Activated effector memory CD4-positive, alpha-beta T cell treated with anti-CD3 and anti-CD28 coated beads, Interleukin-2, amount 50 U/mL, for 16 hours (primary cell): ENCODE measurements at places on chromosomes 2 and 18.

- DNase-seq: no peak
Observed at GRCh38 chr2:85748039-85748734, 5.6 kb upstream of the ATOH8 start.

GRCh38 chr2:159595410-159596046, 20.8 kb downstream of the BAZ2B start:
- DNase-seq: no peak

DNA sequence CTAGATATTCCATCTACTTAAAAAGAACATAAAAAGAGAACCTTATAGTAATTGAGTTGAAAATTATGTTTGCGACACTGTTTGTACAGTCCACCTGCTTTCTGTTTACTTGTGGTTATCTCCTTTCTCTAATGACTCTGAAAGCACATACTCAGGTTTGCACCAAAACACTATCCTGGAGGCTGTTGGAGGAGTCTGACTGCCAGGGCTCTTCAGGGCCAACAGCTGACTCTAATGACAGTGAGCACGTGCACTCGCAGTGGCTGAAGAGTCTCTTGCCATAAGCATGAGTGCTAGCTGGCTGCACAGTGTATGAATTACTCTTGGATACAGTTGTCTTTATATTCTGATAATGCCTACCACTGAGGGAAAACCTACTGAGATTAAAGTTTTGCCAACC, 16.7 kb upstream of the GLS start:
- no peak for DNase-seq

DNA sequence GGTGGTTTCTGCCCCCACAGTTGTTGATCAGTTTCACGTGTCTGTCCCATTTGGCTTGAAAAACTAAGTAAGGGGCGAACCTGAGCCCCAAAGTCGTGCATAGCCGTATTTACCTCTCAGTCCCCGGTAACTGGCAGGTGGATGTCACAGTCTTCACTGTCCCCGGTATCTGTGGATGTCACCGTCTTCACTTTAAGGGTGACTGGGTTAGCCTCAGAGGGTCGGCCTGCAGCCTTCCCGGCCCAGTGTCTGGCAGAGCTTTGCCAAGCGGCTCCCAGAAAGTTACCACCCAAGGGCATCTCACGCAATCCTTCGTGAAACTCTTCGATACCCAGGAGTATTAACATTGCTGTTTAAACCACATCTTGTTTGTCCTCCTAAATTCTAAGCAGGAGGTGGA, 125.3 kb upstream of the CTDP1 start:
- DNase-seq: no peak

GRCh38 chr2:60994131-60994530, 23.4 kb upstream of the PEX13 start:
- DNase-seq: no peak

- no peak for DNase-seq
Observed at GRCh38 chr2:129689653-129690448, 289.6 kb upstream of the RAB6C start.

DNA sequence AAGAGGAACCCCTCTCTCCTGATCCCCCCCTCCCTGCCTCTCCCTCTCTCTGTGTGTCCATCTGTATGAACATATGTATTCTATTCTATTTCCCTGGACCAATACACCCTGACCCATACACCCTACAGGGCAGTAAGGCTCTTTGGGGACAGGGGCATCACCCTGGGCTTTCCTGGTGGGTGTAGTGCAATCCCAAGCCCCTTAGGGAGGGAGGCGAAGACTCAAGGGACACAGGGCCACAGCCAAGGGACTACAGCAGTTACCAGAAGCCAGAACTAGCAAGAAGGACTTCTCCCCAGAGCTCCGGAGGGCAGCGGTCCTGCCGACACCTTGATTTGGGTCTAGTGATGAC, 214.2 kb upstream of the RAB6C start:
- DNase-seq: no peak

DNA sequence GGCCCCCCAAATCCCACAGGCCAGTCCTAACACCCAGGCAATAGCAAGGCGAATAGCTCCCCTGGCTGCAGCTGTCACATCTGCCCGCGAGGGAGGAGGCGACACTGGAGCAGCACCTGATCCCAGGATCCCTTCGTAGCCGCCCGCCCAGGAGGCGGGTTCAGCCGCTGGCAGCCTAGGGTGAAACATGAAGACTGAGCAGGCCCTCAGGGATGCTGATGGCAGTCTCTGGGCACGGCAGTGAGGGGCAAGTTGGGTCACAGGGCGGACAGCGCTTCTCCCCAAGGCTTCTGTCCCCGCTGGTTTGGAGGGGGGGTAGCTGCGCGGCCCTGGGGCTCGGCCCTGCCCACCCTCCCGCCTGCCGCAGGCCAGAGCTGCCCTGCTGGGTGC, 1.9 kb downstream of the DNMT3A start:
- DNase-seq: no peak

DNA sequence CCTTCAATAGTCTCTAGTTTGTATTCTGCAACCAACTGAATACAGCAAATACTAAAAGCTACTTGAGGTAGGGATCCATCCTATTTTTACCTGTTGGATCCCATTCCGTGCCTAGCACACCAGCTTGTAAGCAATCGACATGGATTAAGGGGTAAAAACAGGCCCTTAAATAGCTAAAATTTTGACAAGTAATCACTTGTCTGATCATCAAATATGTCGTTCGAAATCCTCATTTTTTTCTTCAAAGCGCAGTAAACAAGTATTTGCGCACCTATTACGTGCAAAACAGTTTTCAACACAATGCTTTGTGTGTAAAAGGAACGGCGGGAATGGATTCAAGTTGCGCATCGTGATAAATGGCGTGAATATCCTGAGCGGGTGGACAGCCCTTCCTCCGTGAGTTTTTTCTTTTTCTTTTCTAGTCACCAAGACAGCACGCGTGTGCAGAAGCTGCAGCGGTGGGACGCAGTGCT, 1.4 kb upstream of the ACVR2A start:
- DNase-seq: no peak

- no peak for DNase-seq
Observed at GRCh38 chr18:21489119-21489750, 111.3 kb downstream of the ESCO1 start.

DNA sequence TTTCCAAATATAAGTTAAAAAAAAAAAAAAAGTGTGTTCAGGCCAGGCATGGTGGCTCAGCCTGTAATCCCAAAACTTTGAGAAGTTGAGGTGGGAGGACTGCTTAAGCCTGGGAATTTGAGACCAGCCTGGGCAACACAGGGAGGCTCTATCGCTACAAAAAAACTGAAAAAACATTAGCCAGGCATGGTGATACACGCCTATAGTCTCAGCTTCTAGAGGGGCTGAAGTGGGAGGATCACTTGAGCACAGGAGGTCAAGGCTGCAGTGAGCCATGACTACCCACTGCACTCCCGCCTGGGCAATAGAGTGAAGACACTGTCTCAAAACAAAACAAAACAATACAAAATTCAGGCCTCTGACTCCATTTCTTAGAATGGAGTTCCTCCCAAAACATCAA, 9.2 kb downstream of the USP37 start:
- no peak for DNase-seq

- no peak for DNase-seq
Observed at GRCh38 chr2:212076456-212076855, 462.1 kb downstream of the ERBB4 start.

DNA sequence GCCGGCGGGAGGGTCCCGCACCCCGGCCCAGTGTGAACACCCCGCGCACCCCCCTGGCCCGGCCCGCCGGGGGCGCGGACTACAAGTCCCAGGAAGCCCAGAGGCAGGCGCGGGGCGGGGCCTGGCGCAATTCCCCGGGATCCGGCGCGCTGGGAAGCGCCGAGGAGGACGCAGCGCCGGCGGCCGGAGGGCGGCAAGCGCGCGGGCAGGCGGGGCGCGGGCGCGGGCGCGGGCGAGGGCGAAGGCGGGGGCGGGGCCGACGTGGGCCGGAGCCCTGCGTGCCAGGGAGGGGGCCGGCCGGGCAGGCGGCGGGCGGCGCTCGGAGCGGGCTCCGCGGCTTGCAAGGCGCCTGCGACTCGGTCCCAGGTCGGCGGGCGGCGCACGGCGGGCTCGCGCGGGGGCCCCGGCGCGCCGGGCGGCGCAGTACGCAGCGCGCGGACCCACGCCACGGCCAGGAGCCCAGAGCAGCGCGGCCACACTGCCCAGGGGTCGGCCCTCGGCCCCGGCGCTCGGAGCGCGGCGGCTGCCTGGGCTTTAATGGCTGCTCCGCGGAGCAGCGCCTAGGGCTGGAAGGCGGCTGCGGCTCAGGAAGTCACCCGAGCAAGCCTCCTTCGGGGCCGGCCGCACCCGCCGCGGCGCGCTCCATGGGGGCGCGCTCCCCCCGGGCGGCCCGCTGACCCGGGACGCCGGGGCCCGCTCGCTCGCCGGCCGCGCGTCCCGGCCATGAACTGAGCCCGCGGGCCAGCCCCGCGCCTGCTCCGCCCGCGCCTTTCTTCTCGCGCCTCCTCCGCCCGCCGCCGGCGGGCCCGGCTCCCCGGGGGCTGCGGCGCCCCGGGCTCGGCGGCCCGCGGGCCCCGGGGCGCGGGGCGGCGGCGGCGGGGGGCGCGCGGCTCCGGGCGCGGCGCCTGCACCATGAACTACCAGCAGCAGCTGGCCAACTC, at the start of gene AGAP1:
Gene AGAP1 (plus strand): TSS at position 269 of the 941 bp plus-strand sequence.
- no peak for DNase-seq

DNA sequence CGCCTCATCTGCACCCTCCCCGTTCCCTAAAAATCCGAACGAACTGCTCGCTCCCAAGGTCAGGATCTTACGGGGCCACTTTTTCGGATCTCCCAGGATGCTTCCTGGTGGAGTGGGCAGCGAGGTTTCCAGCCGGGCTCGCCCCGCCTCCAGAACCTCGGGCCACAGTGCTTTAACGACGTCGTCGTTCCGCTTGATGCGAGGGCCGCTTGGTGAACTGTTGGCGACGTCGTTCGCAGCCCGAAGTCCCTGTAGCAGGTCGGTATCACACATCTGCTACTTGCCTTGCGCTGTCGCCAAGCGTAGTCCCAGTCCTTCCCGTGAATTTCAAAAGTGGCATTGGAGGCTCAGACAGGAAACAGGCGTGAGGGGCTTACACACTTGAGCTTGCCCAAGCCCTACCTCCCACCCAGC, 15.3 kb downstream of the EVX2 start:
- DNase-seq: no peak

DNA sequence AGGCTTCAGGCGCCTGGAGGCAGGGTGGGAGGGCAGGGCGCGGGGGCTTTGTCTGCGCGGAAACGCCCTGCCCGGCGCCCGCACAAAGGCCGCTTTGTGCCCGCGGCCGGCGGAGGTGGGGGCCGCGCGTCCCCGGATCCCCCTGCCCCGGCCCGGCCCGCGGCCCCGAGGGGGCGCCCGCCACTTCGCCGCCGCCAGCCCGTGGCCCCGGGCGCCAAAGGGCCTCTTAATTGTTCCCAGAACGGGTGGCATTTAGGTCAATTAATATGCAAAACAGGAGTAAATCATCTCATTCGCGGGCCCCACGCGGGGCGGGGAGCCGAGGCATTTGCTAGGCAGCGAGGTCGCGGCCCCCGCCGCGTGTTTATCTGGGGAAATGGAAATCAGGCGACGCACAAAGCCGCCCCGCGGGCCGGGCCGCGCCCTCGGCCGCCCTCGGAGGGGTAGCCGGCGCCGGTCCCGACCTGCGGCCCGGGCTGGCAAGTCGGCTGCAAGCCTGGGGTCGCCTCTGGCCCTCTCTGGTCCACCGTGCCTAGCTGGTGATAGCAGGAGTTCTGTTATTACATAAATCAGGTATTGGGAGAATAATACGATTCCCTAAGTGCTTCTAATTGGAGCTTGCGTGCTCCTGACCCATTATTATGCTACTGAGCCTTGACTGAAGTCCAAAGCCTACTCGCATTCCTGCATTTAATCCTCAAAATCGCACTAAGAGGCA, 148.2 kb upstream of the GLI2 start:
- no peak for DNase-seq

- DNase-seq: no peak
Observed at GRCh38 chr2:11393711-11394236, 49.3 kb upstream of the ROCK2 start.

DNA sequence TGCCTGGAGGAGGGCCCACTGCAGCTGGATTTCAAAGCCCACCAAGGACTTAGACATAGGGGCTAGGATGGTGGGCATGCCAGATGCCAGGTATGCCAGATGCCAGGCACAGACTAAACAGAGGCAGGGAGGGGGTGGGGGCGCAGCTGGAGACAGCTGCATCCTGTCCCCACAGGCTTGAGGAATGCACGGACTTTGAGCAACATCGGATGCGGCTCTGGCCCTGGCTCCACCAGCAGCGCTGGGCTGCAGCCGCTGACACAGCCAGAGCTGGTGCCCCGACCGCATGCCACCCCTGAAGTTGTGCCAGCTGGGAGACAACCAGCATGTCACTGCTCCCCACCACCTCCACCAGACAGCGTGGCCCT, 39.5 kb downstream of the AQP12A start:
- no peak for DNase-seq

DNA sequence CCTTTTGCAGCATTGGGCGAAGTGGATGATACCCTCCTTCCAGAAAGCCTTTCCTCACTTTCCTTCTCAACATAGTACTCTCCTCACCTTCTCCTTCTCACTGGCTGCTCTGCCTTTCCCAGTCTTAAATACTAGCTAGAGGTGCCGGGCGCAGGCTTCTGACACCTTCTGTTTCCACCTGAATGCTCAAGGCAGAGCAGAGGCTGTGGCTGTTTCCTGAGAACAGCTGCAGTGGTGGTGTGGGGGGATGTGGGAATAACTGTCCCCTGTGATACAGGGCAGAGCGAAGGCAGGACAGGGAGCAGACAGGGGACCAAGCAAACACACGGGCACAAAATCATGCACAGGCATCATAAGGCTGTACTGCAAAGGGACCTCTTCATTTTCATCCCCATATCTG, 303.1 kb downstream of the SS18 start:
- DNase-seq: no peak

DNA sequence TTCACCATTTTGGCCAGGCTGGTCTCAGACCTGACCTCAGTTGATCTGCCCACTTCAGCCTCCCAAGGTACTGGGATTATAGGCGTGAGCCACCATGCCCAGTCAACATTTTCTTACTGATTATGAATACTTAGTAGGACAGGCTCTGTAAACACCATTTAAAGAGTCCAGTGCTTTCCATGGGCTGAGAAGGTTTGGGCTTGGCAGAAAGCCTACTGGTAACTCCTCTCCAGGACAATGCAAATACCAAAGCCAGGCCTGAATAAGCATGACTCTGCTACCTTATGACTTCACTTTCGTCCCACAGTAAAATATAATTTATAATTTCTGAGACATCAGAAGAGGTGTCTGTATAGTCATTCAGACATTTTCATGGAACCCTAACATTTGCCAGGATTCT, 60.2 kb upstream of the FAM117B start:
- DNase-seq: no peak

GRCh38 chr2:171703574-171704347, 16.5 kb downstream of the DYNC1I2 start:
- DNase-seq: no peak

- DNase-seq: no peak
Observed at GRCh38 chr2:195664528-195664927, 7.5 kb downstream of the SLC39A10 start.

DNA sequence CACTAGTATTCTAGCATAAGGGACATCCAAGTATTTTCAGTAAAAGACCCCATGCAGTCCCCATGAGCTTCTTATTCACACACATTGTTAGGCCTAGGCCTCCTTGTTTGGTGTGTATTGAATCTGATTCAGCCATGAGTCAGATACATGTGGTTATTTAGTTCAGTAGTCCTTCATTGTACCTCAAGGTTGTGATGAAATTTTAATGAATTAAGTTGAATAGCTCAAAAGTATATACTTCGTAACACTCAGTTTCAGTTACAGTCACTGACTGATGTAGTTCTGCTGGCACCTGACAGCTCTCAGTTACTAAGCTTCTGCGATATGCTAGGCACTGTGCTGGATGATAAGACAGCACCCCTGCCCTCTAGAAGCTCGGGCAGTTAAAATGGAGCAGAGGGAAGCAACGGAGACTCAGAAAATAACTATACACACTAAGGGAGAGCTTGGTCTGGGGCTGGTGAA, 86.4 kb downstream of the XRCC5 start:
- no peak for DNase-seq
